Vagina (tissue), 2 donors: ENCODE measurements at places on chromosomes 5 and 9. TPM values are rescaled to one million over a fixed set of nuclear protein-coding genes. Genes with fewer than 3 reads are reported as not detected.

DNA sequence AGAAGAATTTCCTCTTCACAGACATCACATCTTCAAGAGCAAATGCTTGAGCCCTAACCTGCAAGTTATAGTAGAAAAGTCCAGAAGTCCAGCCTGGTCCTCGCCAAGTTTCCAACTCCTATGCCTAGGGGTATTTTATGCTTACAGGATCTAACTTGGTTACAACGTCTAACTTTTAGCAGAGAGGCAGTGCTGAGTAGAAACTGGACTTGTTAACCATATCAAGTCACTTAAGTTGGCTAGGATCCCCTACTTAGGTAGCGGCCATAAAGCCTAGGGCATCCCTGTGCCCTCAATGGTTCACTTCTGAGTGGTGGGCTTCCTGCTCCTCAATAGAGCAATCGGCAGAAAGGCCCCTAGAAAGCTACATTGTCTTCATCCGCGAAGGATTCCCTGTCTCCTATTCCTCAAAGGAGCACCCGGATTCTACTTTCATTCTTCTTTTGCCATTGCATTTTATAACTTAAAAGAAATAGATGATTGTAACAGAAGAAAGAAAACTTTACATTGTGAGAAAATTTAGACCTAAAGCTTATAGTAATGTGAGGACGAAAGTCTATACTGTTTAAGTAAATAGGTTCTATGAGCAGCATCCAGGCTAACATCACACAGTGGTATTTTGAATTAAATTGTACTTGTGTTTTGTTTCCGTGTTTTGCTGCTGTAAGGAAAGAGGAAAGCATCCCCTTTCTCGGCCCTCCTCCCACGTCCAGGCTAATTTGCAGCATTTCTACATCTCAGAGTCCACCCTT, 1.3 kb upstream of the MTAP start:
- DNase-seq = no peak

The TMEM215 gene
- not detected for total RNA-seq

The SPATA31C1 gene
- not detected for total RNA-seq

GRCh38 chr9:114081441-114082016, 3.4 kb upstream of the AMBP start:
- DNase-seq = no peak

The FAM13B gene
- 44.2 TPM for total RNA-seq

The PCDHA9 gene
- 0.25 TPM for total RNA-seq

DNA sequence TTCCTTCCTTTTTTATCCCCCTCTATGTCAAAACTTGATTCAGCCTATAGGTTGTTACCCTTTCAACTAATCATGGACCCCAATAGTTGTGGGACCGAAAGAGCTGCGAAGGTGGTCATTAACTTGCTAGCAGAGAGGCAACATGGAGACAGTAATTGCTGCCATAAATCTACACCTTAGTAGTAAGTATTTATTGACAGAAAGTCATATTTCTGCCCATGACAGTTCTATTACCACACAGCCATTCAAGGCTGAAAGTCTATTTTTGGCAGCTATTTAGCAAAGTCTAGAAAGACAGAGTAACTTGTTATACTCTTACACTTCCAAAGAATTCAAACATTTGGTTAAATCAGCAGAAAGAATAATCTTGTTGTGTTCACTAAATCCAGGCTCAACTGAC, 236.2 kb downstream of the PRELID2 start:
- no peak for DNase-seq

DNA sequence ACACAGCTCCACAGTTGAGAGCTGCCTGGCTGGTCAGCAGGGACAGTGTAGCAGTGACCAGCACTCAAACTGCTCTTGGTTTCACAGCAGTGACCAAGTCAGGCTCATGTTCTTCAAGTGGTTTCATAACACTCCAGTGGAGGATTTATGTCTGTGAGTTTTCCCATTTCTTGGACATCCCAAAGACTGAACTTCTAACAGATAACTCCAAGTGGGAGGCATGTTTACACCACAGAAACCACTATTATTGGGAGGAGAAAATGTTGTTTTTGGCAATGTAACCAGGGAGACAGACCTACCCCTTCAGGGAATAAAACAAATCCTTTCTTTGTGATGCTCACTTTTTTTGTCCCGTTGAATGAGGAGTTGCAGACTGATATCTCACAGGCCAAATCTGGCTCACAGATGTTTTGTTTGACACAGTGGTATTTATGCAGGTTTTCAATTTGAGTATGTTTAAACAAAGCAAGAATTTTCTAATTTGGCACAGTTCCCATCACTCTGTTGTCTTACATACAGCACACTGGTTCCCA, 141.5 kb downstream of the RMI1 start:
- no peak for DNase-seq

GRCh38 chr5:64505769-64506566, at the start of gene RGS7BP:
TSS of gene RGS7BP (plus strand) at chr5:64506015. CDS start at chr5:64506625, 610 bp downstream.
- DNase-seq = no peak

- no peak for DNase-seq
Measured at GRCh38 chr9:14071484-14071883, 242.5 kb downstream of the NFIB start.

The OTULINL gene
- 8.8 TPM for total RNA-seq

GRCh38 chr5:15002173-15002572, 130.6 kb upstream of the ANKH start:
- no peak for DNase-seq

The RACK1 gene
- 3,043 TPM for total RNA-seq

GRCh38 chr9:86909388-86909787, 37.9 kb downstream of the GAS1 start:
- no peak for DNase-seq

DNA sequence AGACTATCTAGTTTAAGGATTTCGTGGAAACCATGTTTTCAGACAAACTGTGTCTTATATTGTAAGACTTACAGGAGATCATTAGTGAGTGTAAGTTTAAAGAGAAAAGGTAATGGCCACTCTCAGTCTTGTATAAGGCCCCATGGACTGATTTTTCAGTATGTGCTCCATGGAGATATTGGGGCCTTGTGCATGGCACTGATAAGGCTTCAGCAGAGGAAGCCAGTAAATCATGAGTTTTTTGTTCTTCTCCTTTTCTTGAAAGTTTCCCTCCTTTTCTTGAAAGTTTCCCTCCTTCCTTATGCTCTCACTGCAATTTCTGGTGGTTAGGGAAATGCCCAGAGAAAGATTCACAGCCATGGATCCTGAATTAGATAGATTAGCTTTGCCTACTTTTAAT, 471.3 kb downstream of the LRRC70 start:
- no peak for DNase-seq

GRCh38 chr9:89413963-89414638, 83.8 kb downstream of the SEMA4D start:
- DNase-seq = no peak

GRCh38 chr5:74877624-74878304, 11.6 kb upstream of the FAM169A start:
- no peak for DNase-seq

The PRXL2C gene
- total RNA-seq = 15.0 TPM

DNA sequence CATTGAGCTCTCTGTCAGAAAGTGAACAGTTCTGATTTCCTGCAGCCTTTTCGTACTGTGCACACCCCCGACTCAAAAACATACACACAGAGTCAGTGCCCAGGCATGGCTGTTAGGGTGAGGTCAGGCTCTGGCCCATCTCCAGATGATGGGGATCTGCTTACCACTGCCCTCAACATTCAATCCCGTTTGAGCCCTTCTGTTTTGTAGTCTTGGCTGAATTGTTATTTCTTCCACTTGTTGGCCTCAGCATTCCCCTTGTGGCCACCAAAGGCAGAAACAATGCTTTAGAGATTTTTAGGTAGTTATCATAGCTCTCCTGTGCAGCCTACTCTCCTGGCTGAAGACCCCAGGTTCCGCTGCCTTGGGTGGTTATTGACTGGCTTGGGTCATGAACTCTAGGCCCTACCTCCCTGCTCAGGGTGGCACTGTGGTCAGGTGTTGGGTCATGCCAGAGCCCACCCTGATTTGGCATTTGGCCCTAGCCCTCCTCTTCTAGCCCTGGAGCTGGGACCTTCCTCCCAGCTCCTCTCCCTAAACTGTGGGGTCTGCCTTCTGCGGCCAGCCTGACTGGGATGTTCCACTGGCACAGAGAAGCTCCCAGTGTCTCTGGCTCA, 7.8 kb upstream of the MYOZ3 start:
- DNase-seq = no peak

- no peak for DNase-seq
Measured at GRCh38 chr5:138986186-138986800, 111.2 kb upstream of the LRRTM2 start.

The ST8SIA4 gene
- total RNA-seq = 4.2 TPM

The GMCL2 gene
- total RNA-seq = not detected

GRCh38 chr9:20480249-20480648, 142.1 kb downstream of the MLLT3 start:
- DNase-seq = no peak

- DNase-seq = no peak
Measured at GRCh38 chr9:87420884-87421283, 76.8 kb upstream of the DAPK1 start.

GRCh38 chr5:6066016-6066415, 312.3 kb downstream of the MED10 start:
- peak; percentile 52 for DNase-seq

DNA sequence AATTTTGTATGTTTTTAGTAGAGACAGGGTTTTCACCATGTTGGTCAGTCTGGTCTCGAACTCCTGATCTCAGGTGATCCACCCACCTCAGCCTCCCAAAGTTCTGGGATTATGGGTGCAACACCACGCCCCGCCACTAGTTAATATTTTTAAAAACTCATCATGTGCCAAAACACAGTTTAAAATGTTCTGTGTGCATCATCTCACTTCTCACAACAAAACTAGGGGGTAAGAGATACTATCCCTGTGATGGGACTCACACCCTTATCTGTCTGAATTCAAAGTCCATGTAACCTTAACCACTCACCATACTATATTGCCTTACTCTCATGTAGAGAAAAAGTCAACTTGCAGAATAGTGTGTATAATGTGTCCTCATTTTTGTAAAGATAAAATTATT, 2.6 kb downstream of the PKD2L2 start:
- no peak for DNase-seq

The GHR gene
- total RNA-seq = 16.7 TPM

- DNase-seq = no peak
Measured at GRCh38 chr9:18421391-18421790, 52.6 kb upstream of the ADAMTSL1 start.

- no peak for DNase-seq
Measured at GRCh38 chr5:33364406-33364805, 76.4 kb upstream of the TARS1 start.

DNA sequence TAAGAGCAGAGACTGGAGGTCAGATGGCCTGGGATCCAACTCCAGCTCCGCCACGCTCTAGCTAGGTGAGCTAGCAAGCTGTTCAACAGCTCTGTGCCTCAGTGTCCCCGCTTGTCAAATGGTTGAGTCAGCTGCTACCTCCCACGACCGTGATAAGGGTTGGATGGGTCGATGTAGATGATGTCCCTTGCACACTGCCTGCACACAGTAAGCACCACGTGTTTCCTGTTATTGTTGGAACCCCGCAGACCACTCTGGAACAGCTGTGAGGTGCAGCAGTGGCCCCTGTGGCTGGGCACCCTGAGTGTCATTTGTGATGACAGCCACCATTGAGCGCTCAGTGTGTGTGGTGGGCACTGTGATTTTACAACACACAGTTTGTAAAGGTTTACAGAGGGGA, 54.0 kb upstream of the CTSL start:
- peak; percentile 54 for DNase-seq

DNA sequence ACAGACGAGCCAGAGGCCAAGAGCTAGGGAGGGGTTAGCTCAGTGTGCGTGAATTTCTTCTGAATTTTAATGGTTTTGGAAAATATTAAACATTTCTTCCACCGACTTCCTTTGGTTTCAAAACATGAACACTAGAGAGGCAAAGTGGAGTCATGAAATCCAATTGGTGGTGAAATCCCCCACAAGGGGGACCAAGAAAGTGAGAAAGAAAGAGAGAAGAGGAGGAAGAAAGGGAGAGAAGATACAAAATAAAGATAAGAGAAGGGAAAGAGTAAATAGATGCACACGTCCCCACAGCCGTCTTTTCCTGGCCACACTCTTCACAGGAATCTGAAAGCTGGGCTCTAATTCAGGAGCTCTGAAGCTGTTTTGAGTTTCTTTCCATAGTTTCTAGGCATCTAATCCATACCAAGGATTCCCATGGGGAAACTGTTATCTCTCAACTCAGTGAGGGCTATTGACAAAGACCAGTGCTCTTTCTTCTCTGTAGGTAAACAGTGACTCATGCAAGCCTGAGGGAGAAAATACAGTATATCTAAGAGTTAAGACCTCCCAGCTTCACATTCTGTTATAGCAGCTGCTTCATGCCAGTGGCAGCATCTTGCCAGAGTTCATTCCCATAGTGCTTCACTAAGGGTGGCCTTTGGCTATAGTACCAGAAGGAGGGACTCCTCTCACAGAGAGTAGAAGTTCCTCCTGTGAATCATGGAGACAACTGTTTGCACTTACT, 115.8 kb upstream of the LIFR start:
- DNase-seq = no peak

- DNase-seq = no peak
Measured at GRCh38 chr5:136192526-136193321, at the start of gene SMIM32. TSS of gene SMIM32 (minus strand) at chr5:136193162. CDS start at chr5:136192524, 638 bp downstream.

- DNase-seq = no peak
Measured at GRCh38 chr5:168365581-168366081, 74.2 kb downstream of the WWC1 start.

- no peak for DNase-seq
Measured at GRCh38 chr5:131386779-131387178, 122.9 kb downstream of the CDC42SE2 start.

DNA sequence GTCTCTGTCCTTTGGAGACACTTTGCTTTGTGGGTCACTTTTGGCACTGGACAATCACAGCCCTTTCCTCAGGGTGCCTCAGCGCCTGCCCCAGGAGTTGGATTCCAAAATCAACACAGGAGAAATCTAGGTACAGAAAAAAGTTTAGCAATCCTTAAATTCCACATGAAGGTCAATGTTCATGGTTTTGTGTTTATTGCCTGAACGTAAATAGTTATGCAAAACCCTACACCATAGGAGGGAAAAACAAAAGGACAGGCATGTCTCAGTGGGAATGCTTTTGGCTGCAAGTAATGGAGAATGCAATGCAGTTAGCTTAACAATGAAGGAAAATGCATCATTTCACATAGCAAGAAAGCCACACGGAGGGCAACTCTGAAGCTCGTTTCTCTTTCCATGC, 6.5 kb upstream of the HMCN2 start:
- DNase-seq = no peak

The BRINP1 gene
- 0.49 TPM for total RNA-seq

- no peak for DNase-seq
Measured at GRCh38 chr5:143462431-143462830, 58.9 kb upstream of the NR3C1 start.

DNA sequence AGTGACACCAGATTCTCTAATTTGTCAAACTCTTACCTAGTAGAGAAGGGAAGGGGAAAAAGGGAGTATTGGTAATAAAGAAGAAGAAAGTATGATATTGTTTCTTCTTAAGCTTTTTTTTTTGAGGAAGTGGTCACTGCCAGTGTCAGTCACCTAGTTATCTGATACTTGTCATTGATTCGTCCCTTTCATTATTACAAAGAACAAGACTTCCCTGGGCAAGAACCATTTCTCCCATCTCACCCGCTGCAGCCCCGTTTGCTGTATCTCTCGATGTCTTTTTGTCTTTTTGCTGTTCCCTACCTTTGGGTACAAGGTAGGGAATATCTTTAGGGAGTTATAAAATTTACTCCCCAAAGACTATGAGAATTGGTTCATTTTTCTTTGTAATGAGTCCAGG, 249.0 kb downstream of the ARHGAP26 start:
- DNase-seq = no peak
